AG04449 (cell line): ENCODE measurements at places on chromosomes 13 and 19.

- DNase-seq, result no peak
Measured at GRCh38 chr13:27524981-27525975, 74.9 kb upstream of the MTIF3 start.

DNA sequence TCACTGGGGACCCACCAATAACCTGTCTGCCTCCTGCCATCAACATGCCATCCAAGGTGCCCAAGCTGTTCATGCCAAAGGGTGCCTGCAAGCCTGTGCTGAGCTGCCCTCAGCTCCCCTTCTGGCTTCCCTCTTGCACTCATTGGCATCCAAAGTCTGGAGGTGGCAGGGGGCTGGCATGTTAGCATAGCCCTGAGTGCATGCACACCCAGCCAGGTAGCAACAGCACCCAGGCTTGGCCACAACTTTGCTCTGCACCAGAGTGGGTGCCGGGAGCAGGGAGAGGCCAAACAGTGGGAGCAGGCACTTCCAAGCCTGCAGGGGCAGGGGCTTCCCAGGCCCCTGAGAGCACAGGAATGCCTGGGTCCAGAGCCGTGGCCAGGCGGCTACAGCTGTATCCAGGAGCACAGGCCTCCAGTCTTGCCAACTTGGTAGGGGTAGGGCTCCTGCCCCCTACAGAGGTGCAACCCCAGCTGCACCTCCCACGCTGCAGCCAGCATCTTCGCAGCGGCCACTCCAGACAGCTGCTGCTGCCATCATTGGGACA lies 26.1 kb upstream of the TBC1D4 start:
- DNase-seq, result no peak

- DNase-seq, result no peak
Measured at GRCh38 chr13:36531746-36532486, 99.6 kb downstream of the CCNA1 start.

DNA sequence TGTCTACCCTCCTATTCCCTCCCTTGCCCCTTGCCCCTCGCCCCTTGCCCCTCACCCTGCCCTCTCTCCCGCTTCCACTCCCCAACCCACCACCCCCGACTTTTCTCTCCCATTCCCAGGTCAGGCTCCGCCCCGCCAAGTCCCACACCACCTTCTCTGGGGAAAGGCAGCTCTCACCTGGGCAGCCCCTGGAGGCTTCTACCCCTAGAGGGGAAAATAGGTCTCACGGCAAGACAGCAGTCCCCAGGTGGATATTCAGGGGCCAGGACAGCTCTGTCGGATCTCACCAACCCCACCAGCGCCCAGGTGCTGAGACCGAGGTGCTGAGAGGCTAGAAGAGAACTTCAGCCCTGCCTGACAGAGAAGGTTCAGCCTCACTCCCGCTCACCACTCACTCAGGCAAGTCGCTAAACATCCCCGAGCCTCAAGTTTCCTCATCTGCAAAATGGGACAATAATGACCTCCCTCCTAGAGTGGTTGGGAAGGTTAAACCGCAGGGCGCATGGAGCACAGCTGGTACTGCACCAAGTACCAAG lies 1.4 kb upstream of the ERFL start:
- DNase-seq, result no peak

GRCh38 chr19:29714371-29714952 lies 599 bp downstream of the C19orf12 start:
- no peak for DNase-seq

GRCh38 chr19:18274781-18275356 lies 617 bp upstream of the IQCN start:
- DNase-seq, result no peak

DNA sequence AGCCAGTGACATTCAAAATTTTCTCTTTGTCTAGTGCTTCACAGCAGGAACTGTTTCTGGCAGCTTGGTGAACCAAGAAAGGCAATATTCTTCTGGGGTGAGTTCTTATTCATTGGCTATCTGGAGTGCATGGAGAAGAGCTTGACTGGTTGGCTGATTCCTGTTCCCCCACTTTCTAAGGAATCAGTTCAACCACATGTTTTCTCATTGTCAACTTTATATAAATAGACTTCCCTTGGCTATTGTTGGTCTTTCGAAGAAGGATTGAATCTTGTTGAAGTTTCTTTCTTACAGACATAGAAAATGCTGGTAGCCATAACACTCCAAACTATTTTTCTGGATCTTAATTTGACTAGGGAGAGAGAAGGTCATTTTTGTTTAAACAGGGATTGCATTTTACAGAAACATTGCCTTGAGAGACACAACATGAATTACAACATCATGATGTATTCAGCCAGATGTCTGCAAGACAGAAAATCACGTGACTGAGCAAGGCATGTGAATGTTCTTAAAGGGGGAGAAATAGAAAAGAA lies 85.2 kb downstream of the EDNRB start:
- no peak for DNase-seq

DNA sequence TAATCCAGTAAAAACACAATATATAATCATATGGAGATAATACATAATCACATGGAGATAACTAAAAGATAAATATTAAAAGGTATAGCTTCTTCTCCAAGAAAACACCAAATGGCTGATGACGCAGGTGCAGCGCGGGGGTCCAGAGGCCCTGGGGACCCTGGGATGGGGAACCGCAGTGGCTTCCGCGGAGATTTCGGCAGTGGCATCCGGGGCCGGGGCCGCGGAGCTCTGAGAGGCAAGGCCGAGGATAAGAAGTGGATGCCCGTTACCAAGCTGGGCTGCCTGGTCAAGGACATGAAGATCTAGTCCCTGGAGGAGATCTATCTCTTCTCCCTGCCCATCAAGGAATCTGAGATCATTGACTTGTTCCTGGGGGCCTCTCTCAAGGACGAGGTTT lies 10.5 kb downstream of the ZNF44 start:
- no peak for DNase-seq

- DNase-seq, result no peak
Measured at GRCh38 chr19:33551676-33552075, 30.1 kb upstream of the PEPD start.

- DNase-seq, result no peak
Measured at GRCh38 chr19:19381007-19381926, 24.2 kb upstream of the GATAD2A start.

- DNase-seq, result no peak
Measured at GRCh38 chr13:109332506-109333499, 453.6 kb downstream of the IRS2 start.

DNA sequence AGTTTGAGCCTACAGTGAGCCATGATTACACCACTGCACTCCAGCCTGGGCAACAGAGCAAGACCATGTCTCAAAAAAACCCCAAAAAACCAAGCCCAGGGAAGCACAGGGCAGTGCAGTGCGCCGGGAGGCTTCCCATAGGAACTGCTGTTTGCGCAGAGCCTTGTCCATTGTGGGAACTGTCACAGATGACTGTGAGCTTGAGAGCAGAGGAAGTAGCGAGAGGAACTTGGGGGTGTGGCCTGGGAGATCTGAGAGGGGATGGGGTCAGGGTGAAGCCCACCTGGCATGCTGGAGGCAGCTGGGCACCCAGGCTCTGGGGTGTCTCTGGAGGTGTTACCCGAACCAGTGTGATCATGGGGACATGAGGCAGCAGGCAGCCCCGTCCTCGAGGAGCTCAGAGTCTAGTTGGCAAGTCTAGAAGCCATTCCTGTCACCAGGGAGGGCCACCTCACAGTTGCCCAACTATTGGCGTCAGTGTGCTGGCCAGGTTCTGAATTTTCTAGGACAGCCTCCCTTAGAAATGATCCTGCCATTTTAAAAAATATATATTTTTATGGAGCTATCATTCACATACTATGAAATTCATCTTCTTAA lies 10.4 kb downstream of the KDM4B start:
- no peak for DNase-seq

GRCh38 chr19:42042455-42043170 lies 27.4 kb downstream of the GRIK5 start:
- no peak for DNase-seq

DNA sequence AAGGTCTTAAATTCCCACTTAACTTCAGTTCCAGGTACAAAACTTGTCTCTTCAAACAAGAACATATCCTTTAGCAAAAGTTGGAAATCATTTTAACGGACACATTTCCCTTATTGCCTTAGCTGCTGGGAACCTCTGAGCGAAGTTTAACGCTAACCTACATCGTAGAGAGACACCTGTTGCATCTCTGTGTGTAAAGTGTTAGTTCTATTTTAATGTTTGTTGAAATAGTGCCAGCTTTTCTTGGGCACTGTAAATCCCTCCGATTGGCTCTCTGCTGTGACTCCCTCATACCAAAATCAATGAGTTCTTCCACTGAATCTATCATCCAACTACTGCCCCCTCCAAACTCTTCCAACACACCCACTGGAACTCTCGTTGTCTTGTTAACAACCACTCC lies 2.3 kb upstream of the HIF3A start:
- no peak for DNase-seq

DNA sequence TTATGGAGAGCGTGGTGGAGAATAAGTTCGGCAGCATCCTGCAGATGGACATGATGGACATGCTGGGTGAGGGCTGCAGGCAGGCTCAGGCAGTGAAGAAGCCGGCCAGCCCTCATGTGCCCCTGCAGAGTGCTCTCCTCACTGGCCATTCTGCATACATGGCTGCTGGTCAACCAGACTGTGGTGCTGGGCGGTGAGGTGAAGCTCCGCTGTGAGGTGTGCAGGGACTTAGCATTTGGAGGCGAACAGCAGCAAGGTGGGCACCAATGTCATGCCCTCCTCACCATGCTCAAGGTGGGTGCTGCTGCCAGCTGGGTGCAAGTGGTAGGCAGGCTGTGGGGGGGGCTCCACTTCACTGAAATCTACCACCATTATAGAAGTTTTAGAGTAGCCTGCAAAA lies 5.7 kb upstream of the ZNF492 start:
- no peak for DNase-seq

DNA sequence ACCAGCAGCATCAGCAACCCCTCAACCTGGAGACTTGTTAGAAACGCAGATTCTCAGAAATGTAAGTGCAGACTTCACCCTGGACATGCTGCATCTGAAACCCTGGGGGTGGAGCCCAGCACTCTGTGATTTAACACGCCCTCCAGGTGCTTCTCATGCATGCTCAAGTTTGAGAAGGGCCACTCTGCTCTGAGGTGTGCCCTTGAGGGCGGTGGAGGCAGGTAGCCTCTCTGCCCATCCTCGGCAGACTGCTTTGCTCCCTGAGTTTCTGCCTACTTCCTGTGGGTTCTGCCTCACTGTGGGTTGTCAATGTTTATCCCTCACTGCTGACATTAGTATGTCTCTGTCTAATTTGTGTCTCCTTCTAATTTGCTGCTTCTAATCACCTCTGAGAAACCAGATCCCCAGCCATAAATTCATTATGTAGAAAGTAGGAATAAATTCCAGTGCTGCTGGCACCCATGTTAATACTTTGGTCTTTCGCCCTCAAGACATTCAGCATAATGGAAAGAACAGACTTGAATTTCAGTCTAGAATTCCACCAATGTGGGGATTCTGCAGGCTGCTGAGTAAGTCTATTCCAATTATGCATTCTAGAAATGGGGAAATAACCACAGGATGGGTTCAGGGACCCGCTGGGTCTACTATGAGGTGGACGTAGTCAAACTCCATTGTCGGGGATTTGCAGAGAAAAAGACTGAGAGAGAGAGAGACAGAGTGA lies 51.3 kb upstream of the CYSLTR2 start:
- no peak for DNase-seq

- DNase-seq, result no peak
Measured at GRCh38 chr13:33509642-33510229, 224.2 kb upstream of the STARD13 start.

- no peak for DNase-seq
Measured at GRCh38 chr19:28330831-28331230, 882.1 kb downstream of the UQCRFS1 start.

- DNase-seq, result no peak
Measured at GRCh38 chr13:35787937-35788336, 311.4 kb upstream of the MAB21L1 start.

GRCh38 chr13:98446234-98446621 lies 130.7 kb downstream of the STK24 start:
- no peak for DNase-seq

GRCh38 chr13:94263038-94263437 lies 216.4 kb downstream of the DCT start:
- no peak for DNase-seq

GRCh38 chr13:92487238-92487637 lies 739.4 kb upstream of the GPC6 start:
- DNase-seq, result no peak

DNA sequence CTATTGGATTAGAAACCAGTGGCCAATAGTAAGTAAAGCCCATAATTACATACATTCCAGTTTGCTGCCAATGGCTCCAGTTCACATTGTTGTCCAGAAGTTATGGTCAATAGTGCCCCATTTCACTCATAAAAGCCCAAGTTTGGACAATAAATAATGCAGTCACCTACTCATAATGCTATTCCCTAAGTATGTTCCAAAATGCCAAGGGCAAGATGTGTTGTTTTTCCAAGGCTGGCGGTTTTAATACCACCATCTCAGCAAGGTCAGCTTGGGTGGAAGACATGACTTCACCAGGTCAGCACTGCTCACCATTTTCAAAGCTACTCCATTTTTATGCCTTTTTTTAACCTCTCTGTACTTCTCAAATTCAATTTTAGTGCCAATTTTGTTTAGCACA lies 32.7 kb downstream of the KCTD12 start:
- no peak for DNase-seq
